ENCODE measurements at places on chromosomes 7 and 10. TPM values are rescaled to one million over a fixed set of nuclear protein-coding genes. Genes with fewer than 3 reads are reported as not detected.

DNA sequence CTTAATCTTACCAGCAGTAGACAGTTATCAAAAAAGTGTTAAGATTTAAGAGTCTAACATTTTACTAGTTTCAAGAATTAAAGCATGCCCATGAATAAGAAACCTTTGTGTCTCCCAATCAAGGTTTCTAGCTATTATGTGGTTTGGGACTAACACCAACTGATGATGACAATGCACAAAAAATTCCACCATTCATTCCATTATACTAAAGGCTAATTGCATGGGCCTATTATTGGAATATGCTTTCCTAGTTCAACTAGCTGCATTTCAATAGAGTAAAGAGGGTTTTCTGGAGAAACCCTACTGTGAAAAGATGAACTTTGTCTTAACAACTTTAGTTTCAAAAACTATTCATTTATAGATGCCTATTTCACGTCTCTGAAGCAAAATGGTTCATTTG lies 44.6 kb downstream of the UBE2H start:
- peak; percentile 26 for DNase-seq

GRCh38 chr10:11687357-11687771 lies 54.8 kb upstream of the ECHDC3 start:
- no peak for DNase-seq

DNA sequence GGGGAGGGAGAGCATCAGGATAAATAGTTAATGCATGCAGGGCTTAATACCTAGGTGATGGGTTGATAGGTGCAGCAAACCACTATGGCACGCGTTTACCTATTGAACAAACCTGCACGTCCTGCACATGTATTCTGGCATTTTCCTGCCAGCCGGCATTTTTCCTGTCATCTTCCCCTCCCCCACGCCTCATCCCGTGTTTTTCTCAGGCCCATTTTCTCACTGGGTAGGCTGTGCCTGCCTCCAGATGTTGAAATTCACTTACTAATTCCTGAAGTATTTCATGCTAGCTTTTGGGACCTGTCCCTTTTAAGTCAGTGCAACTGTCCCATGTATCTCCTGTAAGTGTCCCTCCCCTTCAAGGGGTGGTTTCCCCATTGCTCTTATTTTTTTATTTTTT lies 220.3 kb upstream of the NPY start:
- DNase-seq = no peak

DNA sequence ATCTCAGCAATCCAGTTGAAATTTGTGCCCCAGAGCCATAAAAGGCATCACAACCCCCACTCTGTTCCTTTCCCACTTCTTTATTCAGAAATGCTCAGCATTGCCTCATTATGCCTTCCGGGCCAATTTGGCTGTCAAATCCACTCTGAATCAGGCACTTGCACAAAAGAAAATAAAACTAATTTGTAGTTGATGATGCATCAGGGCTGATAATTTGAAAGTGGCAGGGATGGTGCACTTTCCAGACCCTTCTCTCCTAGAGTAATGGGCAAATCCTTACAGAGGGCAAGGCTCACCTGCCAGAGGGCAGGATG lies 147.9 kb upstream of the PDE1C start:
- no peak for DNase-seq

DNA sequence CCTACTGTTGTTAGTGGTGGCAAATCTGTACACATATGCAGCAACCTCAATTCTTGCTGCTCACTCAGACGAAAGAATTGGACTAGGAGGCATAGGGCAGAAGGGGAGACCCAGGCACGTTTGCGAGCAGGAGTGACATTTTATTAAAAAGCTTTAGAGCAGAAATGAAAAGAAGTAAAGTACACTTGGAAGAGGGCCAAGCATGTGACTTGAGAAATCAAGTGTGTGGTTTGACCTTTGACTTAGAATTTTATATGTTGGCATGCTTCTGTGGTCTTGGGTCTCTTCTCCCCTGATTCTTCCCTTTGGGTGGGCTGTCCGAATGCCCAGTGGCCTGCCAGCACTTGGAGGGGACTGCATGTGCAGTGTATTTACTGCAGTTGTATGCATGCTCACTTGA lies 205.5 kb upstream of the SEMA3D start:
- DNase-seq = no peak

DNA sequence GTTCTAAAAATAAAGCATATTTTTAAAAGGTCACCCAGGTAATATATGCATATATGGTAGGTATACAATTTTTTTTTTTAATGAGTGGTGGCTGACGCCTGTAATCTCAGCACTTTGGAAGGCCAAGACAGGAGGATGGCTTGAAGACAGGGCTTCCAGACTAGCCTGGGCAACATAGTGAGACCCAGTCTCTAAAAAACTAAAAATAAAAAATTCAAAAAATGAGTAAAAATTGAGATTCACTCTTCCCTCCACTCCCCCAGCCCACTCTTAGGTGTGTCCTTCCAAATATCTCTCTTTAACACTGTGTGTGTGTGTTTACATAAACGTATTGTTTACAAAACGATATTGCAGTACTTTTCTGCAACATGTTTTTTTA lies 929 bp upstream of the ANXA11 start:
- no peak for DNase-seq

- DNase-seq = peak; percentile 3
These were observed 27.5 kb downstream of the LRGUK start for GRCh38 chr7:134154581-134155130.

DNA sequence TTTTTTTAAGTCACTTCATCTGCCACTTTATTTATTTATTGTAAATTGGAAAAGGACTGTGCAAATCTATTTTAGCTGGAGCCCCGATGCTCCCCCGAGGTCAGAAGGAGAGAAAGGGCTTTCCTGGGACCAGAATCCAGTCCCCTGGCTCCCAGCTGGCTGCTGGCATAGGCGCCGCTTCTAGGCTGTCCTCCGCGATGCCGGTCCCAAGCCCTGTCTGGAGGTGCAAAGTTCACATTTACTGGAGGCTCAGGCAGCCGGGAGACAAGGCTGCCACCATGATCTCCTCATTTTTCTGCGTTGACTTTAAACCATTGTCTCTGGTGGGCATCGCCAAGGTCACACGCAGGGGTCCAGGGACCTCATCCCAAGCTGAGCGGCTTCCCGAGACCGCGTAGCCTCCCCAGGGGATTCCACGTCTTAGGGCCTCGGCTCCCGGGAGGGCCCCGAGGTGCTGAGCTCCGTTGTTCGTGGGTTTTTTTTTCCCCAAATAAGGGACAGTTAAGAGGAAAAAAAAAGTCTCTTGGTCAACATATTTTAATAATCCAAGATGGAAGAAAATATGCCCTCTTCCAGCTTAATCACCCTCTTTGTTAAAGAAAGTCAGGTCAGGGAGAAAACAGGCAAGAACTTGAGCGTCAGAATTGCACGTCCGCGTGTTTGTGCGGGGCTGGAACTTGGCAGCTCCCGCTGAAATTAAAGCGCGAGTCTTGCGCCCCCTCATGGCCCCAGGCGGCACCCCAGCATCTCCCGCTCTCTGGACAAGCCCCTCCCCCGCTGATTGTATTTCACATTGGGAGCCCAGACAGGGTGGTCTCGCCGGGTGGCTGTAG lies 11.9 kb downstream of the RGR start:
- DNase-seq = no peak

DNA sequence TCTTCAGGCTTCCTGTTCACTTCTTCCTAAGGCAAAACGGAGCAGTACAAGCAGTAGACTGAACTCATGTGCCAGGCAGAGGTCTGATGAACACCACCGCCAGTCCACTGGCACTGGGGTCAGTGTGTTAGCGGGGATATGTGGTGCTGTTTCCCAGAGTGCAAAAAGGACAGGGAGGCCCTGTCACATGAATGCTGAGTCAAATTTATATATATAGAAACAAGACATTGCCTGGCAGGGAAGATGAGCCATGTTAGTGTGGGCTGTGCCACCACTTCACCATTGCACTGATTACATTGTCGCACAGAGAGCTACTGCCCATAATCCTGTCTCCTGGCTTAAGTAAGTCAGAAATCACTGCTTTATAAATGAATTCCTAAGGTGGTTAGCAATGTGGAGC lies 122.2 kb upstream of the AMPH start:
- DNase-seq = no peak

DNA sequence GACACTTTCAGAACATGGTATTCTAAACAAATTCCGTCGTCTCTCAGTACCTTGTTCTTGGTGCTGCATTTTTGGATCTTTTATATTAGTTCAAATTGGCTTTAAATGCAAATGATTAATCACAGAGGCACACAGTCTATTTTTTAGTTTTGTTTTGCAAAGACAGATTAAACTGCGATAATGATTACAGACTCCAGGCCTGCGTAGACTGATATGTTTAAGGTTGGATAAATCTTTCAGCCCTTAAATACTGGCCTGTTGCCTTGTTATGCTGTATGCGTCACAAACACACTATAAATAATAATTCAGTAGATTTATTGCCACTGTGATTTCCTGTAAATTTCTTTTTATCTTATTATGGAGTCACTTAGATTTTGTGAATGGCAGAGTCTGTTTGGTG lies 19.3 kb downstream of the CACNB2 start:
- no peak for DNase-seq

- DNase-seq = no peak
These were observed 279.5 kb upstream of the AKR1E2 start for GRCh38 chr10:4546500-4546899.

SLC18A3 gene
- not detected for total RNA-seq

FAM237B gene
- not detected for total RNA-seq

HECTD2 gene
- total RNA-seq = 3.8 TPM
